ENCODE measurements at places on chromosomes 5 and 9.
A peak's percentile ranks its signal among the peaks of the same experiment; 100 is the strongest.

DNA sequence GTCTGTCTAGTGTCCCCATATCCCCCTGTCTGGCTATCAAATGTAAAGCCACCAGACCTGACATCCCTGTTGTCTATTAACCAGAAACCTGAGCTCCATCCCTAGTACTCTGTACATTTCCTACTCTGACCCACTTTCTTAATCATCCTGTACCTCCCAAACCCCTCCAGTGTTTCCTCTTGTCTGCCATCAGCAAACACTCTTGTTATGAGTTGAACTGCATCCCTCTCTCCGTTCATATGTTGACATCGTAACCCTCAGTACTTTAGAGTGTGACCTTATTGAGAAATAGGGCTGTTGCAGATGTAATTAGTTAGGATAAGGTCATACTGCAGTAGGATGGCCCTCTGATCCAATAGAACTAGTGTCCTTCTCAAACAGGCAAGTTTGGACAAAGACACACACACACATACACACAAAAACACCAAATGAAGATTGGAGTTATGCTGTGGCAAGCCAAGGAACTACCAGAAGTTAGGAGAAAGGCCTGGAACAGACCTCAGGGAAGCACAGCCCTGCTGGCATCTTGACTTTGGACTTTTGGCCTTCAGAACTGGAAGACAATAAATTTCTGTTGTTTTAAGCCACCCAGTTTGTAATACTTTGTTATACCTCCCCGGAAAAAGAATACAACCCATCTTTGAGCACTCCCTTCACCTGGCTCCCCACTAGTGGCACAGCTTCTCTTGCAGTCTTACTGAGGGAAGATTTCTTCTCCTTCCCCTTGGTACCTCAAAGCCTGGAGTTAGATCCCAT lies 180.0 kb upstream of the PTGER4 start:
- no peak for DNase-seq

DNA sequence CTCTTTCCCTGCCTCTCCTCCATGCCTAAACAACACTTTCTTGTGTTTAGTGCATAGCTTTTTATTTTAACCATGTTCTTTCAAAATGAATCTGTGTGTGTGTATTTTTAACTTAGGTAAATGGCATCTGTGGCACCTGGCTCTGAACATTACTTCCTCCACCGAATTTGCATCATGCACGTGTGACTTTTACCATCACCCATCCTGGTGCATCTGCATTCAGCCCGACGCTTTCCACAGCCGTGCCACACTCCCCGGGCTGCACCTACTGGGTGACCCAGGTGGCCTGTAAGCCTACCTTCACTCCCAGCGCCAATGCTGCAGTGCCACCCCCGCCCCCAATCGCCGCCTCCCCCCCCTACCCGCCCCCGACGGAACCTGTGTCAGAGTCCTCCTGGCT lies 12.7 kb upstream of the FCN1 start:
- no peak for DNase-seq

DNA sequence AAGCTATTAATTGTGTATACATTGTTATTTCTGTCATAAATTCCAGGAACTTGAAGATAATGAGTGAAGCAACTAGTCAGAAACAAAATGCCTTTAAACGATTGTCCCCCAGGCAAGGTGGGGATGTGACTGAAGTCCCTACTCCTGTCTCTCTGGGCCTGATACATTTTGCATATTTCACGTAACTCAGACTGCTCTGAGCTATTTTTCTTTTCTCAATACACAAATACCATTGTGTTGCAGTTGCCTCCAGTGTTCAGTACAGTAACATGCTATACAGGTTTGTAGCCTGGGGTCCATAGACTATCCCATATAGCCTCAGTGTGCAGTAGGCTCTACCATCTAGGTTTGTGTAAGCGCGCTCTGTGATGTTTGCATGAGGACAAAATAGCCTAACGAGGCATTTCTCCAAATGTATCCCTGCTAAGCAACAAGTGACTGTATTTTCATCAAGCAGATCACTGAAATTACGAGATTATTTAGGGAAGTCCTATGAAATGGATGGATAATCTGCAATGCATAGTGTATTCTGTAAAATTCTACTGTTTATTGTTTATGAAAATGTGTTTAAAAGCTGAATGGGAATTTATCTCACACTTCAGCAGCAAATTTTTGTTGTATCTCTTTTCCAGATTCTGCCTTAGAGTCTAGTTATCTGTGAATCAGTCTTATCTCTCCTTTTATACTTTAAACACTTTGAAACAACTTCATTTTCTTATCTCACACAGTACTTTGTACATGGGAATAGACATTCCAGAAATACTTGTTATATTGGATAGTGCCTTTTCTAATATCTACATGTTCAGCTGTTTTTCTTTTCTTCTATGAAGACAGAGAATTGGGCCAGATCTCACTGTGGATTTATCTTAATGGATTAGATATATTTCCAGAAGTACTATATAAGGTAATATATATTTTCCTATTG lies 150.5 kb downstream of the CD180 start:
- DNase-seq = no peak

DNA sequence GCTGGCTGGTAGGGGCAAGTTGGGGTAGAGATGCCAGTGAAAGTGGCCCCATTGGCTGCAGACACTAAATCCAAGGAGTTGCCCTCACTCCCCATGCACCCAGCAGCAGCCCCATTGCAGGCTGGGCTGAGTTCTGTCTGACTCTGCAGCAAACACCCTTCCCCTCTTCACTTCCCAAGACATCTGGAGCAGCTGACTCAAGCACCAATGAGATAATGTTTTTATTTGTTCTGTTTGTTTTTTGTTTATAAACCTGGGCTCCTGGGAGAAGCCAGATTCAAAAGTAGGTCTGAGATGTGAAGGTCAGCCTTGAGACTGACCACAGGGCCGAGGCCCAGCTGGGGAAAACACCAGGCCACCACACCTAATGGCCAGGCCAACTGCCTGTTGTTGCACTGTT lies 545.9 kb upstream of the KLF4 start:
- DNase-seq = no peak

DNA sequence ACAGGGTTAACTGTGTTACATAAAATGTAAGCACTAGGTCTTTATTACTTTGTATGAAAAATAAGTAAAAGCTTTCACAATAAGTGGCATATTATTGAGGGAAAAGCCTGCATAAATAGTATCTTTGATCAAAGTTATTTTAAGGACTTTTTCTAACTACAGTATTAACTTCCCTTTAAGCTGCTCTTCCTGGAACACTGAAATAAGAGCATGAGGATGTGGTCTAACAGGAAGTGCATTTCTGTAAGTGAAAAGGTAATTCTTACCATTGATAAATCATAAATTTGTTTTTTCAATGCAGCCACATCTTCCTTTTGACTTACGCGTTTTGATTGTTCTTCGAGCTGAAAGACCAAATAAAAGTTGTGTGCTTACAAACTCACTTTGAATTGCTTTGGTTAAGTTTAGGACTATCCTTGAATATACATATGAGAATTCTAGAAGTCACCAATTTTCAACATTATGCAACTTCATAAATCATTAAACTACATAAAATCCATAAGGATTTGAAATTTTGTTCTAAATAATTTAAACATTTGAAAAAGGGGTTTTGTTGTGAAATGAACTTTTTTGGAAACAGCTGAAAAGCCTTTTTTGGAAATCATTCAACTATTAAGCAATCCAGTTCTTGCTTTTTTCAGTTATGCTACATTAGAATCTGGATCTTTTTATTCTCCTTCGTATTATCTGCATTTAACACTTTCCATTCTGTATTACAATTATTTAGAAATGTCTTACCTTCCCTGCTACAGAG lies 50.6 kb downstream of the RASEF start:
- no peak for DNase-seq

GRCh38 chr5:2901096-2901495 lies 149.6 kb upstream of the IRX2 start:
- DNase-seq = no peak

GRCh38 chr5:78593465-78593864 lies 55.1 kb downstream of the LHFPL2 start:
- DNase-seq = peak; percentile 77

GRCh38 chr5:85576666-85577065 lies 1041.1 kb upstream of the COX7C start:
- DNase-seq = peak; percentile 73

GRCh38 chr9:70135176-70135575 lies 91.5 kb downstream of the MAMDC2 start:
- DNase-seq = no peak

GRCh38 chr5:98468188-98468869 lies 305.1 kb upstream of the RGMB start:
- DNase-seq = no peak

- DNase-seq = peak; percentile 93
Measured at GRCh38 chr9:130936285-130937117, 2.5 kb downstream of the FIBCD1 start.

DNA sequence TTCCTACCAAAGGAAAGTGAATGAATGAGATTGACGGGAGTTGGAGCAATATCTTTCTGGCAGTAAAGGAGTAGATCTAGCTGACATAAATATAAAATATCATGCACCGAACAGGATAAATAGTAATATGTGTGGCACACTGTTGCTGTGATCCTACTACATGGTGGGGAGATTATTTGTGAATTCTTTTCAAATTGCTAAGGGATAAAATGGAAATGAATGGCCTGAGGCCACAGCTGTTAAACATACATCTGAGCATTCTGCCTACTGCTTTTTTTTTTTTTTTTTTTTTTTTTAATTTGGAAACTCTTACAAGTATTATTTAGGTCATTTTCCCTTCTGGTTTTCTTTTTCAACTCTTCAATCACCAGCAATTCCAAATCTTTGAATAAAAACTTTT lies 66.8 kb downstream of the MEF2C start:
- DNase-seq = no peak

GRCh38 chr9:111648066-111648465 lies 13.3 kb upstream of the GNG10 start:
- DNase-seq = no peak

- DNase-seq = no peak
Measured at GRCh38 chr5:59837071-59837470, 56.5 kb downstream of the PDE4D start.

DNA sequence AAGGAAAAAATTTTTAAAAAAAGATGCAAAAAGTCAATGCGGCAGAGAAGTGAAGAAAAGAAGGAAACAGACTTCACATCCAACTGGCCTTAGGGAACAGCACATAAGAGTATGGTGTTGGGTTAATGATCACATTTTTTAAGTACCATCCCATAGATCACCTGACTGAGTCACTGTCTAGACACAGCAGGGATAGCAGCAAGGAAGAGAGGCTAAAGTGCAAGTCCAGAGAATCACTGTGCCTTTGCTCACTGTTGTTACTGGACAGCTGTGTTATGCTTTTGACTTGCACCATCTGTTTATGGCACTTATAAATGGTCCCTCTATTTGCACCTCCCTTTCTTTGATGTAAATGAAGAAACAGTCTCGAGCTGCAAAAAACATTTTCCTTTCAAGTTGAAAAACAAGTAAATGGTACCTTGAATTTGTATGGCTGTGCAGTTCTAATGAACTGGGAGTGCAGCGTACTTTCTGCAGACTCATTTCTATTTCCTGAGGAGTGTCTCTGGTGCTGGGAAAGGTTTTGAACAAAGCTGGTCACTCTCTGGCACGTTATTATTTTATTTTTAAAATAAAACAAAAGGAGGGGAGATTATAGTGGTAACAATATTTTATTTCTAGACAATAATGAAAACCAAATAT lies 84.2 kb downstream of the TRPM6 start:
- peak; percentile 49 for DNase-seq

DNA sequence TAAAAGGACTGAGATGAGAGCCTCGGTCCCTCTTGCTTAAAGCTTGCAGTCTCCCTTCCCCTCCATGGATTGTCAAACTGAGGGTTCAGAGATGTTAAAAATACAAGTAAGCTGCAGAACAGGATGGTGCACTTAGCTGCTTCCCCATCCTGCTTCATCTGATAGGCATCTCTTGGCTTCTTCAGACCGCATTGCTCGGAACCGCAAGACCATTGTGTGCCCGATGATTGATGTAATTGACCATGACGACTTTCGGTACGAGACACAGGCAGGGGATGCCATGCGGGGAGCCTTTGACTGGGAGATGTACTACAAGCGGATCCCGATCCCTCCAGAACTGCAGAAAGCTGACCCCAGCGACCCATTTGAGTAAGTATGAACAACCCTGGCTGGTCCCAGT lies 65.5 kb upstream of the SAP30L start:
- DNase-seq = no peak

GRCh38 chr5:139662617-139663016 lies 14.5 kb downstream of the CXXC5 start:
- DNase-seq = no peak

GRCh38 chr9:776086-776485 lies 65.4 kb upstream of the DMRT1 start:
- DNase-seq = no peak

- DNase-seq = no peak
Measured at GRCh38 chr9:135339378-135339973, 140.1 kb upstream of the PPP1R26 start.

- DNase-seq = no peak
Measured at GRCh38 chr5:59327191-59327980, 566.1 kb downstream of the PDE4D start.

- peak; percentile 74 for DNase-seq
Measured at GRCh38 chr5:14510156-14510734, 71.3 kb upstream of the OTULINL start.

- DNase-seq = no peak
Measured at GRCh38 chr5:138344887-138345622, 7.0 kb downstream of the FAM53C start.

GRCh38 chr5:141478321-141478945 lies 2.7 kb downstream of the PCDHGC3 start:
- no peak for DNase-seq

DNA sequence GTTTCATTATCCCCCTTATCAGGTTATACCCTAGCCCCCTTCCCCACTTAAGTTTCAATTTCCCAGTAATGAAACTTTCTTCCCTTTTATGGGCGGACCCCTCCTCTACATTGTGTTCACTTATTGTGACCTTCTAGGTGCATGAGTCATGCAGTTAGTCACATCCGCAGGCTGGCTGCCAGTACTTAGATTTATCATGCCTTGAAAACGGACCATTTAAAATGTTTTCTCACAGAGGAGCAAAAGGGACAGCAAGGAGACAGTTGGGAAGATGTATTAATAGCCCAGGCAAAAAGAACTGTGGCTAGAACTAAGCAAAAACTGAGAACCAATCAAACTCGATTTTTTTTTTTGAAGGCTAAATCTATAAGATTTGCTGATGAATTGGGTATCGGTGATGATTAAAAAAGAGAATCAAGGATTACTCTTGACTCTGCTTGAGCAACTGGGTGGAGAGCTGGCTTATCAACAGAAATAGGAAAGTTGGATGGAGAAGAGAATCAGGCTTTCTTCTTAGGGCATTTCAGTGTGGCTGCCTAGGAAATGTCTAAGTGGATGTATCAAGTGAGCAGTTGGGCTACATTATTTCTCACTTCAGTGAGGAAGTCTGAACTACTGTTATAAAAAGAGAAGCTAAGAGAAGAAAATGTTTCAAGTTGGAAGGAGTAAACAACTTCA lies 615.0 kb downstream of the HINT1 start:
- DNase-seq = no peak

- no peak for DNase-seq
Measured at GRCh38 chr9:114806526-114806900, 674 bp upstream of the TNFSF15 start.

DNA sequence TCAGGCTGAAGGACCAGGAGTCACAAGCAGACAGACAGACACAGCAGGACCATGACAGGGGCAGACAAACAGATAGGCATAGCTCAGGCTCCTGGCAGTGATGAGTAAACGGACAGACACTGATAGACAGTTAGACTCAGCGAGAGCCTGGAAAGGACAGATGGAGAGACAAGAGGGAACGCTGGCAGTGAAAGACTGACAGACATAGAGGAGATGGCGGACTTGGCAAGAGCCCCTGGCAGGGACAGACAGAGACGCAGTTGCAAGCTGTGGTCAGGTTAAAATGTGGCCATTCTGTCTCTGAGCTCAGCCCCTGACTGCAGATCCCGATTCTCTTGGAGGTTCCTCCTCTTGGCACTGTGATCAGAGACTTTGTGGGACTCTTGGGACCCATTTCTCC lies 13.6 kb downstream of the CSF2 start:
- no peak for DNase-seq

Data from NCI-H524 (cell line).